Activated CD4-positive, alpha-beta T cell treated with anti-CD3 and anti-CD28 coated beads, Interleukin-2, amount 50 U/mL, for 1 hour (primary cell): ENCODE measurements at places on chromosomes 4 and X.

GRCh38 chrX:12767856-12768255 lies 23.4 kb upstream of the PRPS2 start:
- DNase-seq: no peak

- no peak for DNase-seq
Observed at GRCh38 chrX:20623448-20623847, 356.7 kb upstream of the RPS6KA3 start.

DNA sequence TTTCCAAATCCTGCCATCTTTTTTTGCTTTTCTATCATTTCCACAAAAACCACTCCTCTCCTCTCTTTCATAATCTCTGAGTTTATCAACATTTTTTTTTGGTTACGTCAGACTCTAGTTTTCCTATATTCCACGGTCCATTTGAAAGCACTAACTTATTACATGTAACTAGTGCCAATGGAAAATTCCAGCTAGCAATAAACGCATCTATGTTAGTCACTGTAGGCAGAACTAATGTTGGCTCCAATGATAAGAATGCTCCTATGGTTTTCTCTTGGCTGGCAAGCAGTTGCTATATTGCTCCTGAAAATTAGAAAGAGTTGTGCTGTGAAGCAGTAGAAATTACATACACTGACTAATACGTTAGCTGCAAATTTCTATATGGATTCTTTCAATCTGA lies 634.6 kb upstream of the FTHL17 start:
- DNase-seq: no peak

- DNase-seq: no peak
Observed at GRCh38 chr4:26741491-26741871, 119.2 kb upstream of the STIM2 start.
